ENCODE measurements at places on chromosomes 13 and 19. TPM values are rescaled to one million over a fixed set of nuclear protein-coding genes. Genes with fewer than 3 reads are reported as not detected.

The ALKBH6 gene
- total RNA-seq = 17.4 TPM

The TMEM38A gene
- 2.0 TPM for total RNA-seq

The TTC9B gene
- total RNA-seq = not detected

The SLC10A2 gene
- total RNA-seq = not detected

The OR10H1 gene
- not detected for total RNA-seq

The PCDH17 gene
- total RNA-seq = 1.8 TPM

All from esophagus squamous epithelium (tissue), 5 donors.